NCI-H1694 (cell line): ENCODE measurements at places on chromosomes 5 and 9.

DNA sequence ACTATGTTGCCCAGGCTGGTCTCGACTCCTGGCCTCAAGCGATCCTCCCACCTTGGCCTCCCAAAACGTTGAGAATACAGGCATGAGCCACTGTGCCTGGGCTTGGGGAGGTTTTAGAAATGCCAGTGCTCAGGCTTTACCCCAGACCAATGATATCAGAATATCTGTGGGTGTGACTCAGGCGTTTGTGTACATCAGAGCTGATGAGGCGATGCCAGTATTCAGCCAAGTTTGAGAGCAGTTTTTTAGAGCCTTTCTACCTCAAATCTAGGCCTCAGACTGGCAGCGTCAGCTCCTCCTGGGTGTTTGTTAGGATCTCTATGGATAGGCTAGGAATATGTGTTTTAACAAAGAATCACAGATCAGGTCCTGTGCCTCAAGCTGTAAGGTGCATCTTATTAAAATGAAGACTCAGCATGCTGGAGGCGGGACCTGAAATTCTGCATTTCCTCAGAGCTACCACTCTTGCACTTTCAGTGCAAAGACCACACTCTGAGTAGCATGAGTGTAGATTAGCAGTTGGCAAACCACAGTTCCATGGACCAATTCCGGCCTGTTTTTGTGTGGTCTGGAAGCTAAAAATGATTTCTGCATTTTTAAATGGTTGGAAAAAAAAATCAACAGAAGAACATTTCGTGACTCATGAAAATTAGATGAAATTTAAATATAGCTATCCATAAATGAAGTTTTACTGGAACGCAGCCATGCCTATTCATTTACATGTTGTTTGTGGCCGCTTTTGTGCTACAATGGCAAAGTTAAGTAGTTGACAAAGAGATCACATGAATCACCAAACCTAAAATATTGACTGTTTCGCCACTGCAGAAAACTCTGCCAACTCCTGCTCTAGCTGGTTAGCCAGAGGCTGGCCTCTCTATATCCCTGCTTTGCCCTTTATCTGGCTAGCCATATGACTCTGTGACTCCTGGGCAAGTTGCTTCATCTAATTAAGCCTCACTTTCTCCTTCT is 92.2 kb downstream of the KLF4 start:
- no peak for DNase-seq

DNA sequence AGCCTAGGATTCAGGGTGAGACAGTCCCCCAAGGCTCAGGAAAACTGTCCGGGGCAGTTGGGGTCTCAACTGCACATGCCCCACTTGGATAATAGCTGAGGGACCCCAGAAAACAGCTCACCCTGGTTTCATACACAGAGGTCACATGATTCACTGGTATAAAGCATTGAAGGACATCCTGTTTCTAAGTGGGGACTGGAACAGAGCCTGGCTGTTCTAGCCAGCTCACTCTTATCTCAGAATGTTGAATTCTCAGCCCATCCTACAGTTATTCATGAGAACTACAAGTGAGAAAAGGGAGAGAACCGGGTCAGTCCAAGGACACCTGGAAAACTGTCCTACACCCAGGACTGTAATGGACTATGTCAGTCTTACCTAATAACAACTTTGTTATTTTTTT is 170.9 kb downstream of the FGF1 start:
- no peak for DNase-seq

DNA sequence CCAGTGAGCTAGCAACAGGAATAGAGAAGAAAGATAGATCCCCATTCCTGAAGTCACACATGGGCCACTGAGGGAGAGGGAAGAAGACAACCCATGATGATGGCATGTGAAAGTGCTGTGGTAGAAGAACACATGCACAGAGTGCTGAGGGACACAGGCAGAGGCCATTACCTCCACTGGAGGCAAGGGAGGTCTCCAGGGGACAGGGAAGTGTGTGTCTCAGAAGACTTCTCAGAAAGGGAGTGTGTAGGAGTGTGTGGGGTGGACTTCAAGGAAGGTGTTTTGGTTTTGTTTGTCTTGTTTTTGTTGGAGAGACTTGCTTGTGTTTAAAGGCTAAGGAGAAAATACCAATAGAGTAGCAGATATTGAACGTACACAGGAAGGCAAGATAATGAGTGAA is 77.0 kb upstream of the SMARCA2 start:
- DNase-seq, result no peak

- peak; percentile 98 for DNase-seq
Measured at GRCh38 chr5:6902597-6902996, 189.4 kb downstream of the TENT4A start.

DNA sequence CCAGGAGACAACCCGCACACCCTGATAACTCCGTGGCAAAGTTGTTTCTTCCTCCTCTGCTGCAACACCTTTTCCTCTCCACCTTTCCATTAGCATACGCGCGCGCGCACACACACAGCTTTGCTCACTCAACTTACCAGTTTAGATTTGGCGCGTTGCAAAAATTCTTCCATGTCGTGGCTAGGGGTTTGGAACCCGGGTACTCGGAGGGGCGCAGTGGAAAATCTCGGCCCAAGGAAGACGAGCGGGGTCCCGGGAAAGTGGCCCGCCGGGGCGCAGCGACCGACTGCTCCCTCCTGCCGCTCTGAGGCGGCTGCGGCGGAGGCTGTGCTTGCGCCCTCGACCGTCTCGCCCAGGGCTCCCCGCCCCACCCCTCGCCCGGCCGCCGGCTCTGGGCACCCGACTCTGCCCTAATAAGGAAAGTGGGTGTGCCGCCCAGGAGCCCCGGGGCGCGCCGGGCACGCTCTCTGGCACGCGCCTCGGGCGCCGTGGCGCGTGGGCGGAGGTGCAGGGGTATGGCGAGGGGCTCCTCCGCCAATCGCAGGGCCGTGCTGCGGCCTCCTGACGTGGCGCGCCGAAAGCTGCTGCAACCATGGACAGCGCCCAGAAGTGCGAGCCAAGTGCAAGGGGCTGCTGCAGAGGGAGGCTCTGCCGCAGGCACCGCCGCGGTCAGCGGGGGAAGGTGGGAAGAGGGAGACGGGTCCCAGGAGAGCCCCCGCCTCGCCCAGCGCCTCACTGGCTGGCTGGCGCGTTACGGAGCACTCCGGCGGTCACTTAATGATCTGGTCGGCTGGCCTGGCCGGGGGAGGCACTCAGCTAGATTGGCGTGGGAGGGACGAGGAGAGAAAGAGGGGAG is at the start of gene PRUNE2:
Gene PRUNE2 (minus strand): TSS at position 324 of the 856 bp plus-strand sequence. CDS start 151 bp downstream, at position 173.
- no peak for DNase-seq

DNA sequence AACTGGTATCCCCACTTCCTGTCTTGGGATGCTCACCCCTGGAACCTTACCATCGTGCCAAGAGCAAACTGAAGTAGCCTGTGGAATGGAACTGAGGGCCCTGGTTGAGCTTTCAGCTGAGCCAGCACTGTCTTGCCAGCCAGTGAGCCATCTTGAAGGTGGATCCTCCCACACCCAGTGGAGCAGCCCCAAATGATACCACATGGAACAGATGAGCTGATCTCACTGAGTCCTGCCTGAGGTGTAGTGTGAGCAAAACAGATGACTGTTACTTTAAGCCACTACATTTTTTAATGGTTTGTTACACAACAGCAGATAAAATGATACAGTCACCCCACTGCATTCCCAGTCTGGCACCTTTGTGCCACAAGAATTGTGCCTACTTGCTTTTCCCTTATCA is 2.2 kb upstream of the PCYOX1L start:
- no peak for DNase-seq

DNA sequence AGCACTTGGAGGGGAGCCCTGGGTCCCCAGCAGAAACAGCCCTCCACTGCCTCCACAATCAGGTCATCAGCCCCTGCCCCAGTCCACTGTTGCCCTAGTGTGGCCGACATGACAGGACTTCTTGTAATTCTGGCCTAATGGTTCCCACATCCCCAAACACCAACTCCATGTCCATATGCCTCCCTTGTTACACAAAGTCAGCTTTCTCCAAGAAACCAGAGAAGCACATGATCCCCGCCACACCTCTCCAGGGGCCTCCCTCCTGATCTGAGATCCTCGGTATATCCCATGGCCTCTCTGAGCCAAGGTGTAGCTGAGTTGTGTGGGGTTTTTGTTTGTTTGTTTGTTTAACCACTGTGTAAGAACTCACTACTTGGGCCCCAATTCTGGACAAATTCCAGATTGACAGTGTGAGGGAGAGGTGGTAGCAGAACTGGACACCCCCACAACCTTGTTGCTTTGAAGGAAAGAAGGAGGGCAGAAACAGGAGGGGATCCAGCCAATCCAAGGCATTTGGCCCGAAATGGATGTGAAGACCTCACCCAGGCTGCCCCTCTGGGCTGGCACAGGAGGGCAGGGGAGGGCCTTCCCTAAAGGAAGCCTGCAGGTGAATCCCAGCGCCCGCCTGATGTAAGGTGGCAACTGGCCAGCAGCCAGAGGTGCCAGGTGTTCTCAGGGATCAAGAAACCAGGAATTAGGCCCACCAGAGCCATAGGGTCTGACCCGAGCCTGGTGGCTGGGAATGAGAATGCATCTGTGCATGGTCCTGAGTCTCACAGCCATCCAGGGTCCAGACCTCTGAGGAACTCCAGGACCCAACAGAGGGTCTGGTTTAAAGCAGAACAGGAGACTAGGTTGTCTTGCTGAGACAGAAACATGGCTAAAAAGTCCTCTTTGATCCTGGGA is 13.4 kb downstream of the IRF1 start:
- no peak for DNase-seq

DNA sequence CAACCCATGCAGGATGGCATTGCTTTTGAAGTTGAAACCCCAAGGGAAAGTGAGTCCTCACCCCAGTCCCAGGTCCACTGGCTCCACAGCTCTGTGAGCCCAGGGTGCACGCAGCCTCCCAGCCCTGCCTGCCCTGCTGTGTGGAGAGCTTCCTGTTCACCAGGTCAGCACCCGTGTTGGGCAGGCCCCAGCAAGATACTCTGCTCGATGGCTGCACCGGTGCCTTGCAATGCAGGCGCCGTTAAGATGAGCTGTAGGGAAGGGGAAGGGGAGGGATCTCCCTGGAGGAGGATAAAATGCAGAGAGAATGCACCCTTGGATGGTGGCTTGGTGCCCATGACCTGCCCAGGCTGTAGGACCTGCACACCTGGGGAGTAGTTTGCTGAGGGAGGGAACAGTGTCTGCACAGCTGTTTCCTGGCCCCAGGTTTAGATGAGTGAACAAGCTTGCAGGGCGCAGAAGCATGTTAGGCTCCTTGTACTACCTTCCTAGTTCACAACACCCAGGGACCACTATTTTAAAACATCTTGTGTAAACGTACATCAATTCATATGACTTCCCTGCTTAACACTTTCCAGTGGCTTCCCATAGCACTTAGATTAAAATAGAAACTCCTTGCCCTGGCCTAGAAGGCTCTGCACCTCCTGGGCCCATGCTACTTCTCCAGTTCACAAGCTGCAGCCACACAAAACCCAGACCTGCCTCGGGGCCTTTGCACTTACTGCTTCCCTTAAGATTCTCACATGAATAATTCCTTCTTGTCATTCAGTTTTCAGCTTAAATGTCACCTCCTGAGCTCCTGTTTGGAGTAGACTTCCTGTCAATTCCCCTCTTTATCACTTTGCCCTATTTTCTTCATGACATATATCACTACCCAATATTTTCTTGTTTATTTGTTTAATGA is 19.6 kb downstream of the FAT2 start:
- no peak for DNase-seq

DNA sequence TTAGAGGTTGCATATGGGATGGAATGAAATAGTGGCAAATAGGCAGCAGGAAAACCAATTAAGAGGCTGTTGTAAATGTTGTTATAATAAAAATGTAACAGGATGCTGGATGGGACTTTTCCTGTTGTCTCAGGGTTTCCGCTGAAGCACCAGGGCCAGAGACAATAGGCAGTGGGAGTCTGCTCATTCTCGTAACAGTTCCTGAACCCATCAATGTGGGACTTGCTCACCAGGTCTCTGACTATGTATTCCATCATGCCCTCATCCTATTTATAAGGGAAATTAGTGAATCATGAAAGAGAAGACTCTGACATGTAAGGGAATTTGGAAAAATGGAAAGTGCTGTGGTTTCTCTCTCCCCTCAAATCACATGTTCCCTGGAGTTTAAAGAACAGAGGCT is 23.5 kb upstream of the SSBP2 start:
- no peak for DNase-seq

DNA sequence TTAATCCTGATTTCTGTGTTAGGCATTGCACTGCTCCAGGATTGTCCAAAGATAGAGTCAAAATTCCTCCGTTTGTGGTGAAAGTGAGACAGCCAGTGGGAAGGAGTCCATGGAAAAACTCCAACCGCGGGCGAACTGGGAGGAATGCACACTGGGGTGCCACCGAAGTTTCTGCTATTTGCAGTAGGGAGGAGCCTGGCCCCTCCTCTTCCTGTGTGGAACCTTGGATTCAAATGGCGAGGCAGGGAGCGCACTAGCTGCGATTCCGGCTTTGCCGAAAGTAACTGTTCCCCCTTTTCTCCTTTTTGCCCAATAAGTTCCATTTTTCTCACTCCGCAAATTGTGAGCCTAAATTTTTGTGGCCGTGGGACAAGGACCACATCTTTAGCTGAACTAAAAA is 9.3 kb downstream of the BAAT start:
- DNase-seq, result no peak

- DNase-seq, result no peak
Measured at GRCh38 chr9:73210886-73211666, 59.4 kb downstream of the ANXA1 start.

DNA sequence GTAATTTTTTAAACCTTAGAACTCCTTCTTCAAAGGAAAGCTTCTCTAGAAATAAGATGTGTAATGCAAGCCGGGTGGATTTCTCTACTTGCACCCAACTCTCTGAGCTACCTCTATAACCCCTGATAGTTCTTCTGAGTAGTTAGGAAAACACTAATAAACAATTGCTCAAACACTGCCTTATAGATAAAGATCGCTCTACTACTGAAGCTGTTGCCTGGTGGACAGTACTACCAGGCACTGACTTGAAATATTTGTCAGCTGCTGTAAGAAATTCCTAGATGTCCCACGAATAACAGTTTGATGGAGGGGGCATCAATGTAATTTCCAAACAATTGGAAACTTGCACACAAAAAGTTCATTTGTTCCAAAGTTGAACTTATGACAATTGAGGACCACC is 42.0 kb downstream of the NR3C1 start:
- DNase-seq, result no peak

DNA sequence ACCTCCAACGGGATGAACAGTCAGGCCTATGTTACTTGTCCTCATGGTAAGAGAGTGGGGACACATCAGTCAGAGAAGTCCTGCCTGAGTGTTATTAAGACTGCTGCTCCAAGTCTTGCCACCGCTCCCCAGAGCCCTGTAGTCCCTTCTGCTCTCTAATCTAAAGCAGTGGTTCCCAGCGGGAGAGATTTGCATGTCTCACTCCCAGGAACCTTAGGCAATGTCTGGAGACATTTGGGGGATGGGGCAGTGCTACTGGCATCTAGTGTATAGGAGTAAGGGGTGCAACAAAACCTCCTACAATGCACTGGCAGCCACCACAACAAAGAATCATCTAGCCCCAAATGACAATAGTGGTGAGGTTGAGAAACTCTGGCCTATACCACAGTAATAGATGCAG is 2.6 kb upstream of the SVEP1 start:
- DNase-seq, result no peak

GRCh38 chr9:134778841-134779411 is 101.7 kb upstream of the FCN2 start:
- no peak for DNase-seq

DNA sequence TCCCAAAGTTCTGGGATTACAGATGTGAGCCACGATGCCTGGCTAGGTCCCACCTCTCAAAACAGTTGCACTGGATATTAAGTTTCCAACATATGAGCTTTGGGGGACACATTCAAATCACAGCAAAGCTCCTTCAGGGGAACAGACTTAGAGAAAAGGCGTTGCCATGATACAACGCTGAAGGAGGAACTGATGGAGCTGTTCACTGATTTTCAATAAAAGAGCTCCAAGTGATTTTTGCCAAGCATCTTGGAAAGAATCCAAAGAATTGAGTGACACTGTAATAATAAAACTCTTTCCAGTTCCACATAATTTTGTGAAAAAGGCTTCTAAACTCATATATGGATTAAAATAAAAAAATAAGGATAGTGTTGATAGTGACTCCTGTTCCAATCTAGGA is 72.5 kb downstream of the CSNK1A1 start:
- DNase-seq, result no peak
